ENCODE measurements at places on chromosomes 1 and 21.

DNA sequence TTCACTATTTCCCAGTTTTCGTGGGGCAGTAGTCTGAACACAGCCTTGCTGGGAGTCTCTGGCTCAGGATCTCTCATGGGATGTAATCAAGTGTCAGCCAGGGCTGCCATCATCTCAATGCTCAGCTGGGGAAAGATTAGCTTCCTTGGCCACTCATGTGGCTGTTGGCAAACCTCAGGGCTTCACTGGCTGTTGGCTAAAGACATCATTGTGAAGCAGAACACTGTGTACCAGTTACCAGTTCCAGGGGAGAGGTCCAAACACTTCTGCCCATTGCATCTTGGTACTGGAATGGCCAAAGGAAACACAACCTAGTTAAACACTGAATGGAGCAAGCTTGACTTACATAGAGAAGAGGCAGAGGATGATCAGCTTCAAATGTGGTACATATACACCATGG is 33.7 kb downstream of the AADACL4 start:
- DNase-seq = no peak

DNA sequence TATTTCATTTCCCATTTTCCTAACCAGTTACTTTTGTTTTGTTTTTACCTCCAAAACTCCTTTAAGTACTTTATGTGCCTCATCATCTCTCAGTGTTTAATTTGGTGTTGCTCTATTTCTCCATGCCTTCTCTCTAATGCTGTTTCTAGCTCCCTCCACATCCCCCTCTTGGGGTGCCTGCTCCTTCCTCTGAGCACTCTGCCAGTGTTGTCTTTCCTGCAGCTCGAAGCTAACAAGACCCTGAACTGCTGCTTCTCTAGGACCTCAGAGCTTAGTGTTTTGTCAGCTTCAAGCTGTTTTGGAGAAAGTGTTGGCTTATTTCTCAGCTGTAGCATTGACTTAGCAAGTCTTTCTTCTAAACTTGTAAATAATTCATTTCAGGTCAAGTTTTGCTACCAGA is 290.6 kb downstream of the DPYD start:
- no peak for DNase-seq

GRCh38 chr1:117643601-117644000 is 37.8 kb downstream of the TENT5C start:
- no peak for DNase-seq

- no peak for DNase-seq
Observed at GRCh38 chr1:119954476-119955422, 58.4 kb upstream of the ADAM30 start.

GRCh38 chr1:181789395-181789794 is 272.1 kb downstream of the ZNF648 start:
- DNase-seq = no peak

- no peak for DNase-seq
Observed at GRCh38 chr1:32897082-32898049, 3.8 kb downstream of the TMEM54 start.
